Bladder microvascular endothelial cell (primary cell): ENCODE measurements at places on chromosomes 2 and 18. TPM values are rescaled to one million over a fixed set of nuclear protein-coding genes. Genes with fewer than 3 reads are reported as not detected.

TMEFF2 gene
- under 0.01 and 0.06 TPM in 2 replicates for total RNA-seq

KIAA1328 gene
- 2.8 and 5.9 TPM in 2 replicates for total RNA-seq

SERPINB11 gene
- not detected in 2 replicates for total RNA-seq

SLC35F5 gene
- total RNA-seq: 92.4 and 127 TPM in 2 replicates

CHRNG gene
- not detected in 2 replicates for total RNA-seq

GLI2 gene
- total RNA-seq: under 0.01 TPM in 1 of 2 replicates, not detected in the other

ASTL gene
- not detected in 2 replicates for total RNA-seq

SPRED2 gene
- total RNA-seq: 1.6 and 4.2 TPM in 2 replicates

GFPT1 gene
- 14.9 and 32.3 TPM in 2 replicates for total RNA-seq

MAB21L4 gene
- not detected in 2 replicates for total RNA-seq

CCDC85A gene
- total RNA-seq: 10.3 and 20.9 TPM in 2 replicates

MRPL30 gene
- 23.3 and 32.9 TPM in 2 replicates for total RNA-seq

ANKRD30BL gene
- under 0.01 TPM in 1 of 2 replicates, not detected in the other for total RNA-seq

ATOH8 gene
- 25.1 and 31.7 TPM in 2 replicates for total RNA-seq

SLC4A1AP gene
- total RNA-seq: 19.9 and 25.7 TPM in 2 replicates

INPP5D gene
- 15.9 and 37.7 TPM in 2 replicates for total RNA-seq

PLGLB2 gene
- 0.65 and 2.4 TPM in 2 replicates for total RNA-seq

MBOAT2 gene
- 11.0 and 20.0 TPM in 2 replicates for total RNA-seq

LYPD6B gene
- total RNA-seq: not detected in 2 replicates

HMSD gene
- not detected in 2 replicates for total RNA-seq

NHEJ1 gene
- 14.9 and 24.1 TPM in 2 replicates for total RNA-seq

SP9 gene
- total RNA-seq: not detected in 2 replicates

COLEC12 gene
- 0.49 and 61.7 TPM in 2 replicates for total RNA-seq

POTEI gene
- 0.16 and 0.63 TPM in 2 replicates for total RNA-seq

RAX gene
- not detected in 2 replicates for total RNA-seq

GALNT14 gene
- 0.13 and 0.32 TPM in 2 replicates for total RNA-seq

TFCP2L1 gene
- under 0.01 TPM in 1 of 2 replicates, not detected in the other for total RNA-seq

FBXO41 gene
- 0.16 and 0.19 TPM in 2 replicates for total RNA-seq

SCLY gene
- 18.5 and 23.3 TPM in 2 replicates for total RNA-seq

HNMT gene
- 2.3 and 4.4 TPM in 2 replicates for total RNA-seq

PLEK gene
- total RNA-seq: 0.06 and 0.16 TPM in 2 replicates

REG3G gene
- total RNA-seq: not detected in 2 replicates

MEIS1 gene
- 1.6 and 25.0 TPM in 2 replicates for total RNA-seq

DSG3 gene
- under 0.01 TPM in 2 replicates for total RNA-seq

TMEM169 gene
- under 0.01 and 0.50 TPM in 2 replicates for total RNA-seq

CXCR1 gene
- total RNA-seq: not detected in 2 replicates

MOB4 gene
- 19.3 and 34.2 TPM in 2 replicates for total RNA-seq

C1QL2 gene
- not detected in 2 replicates for total RNA-seq

FAM237A gene
- total RNA-seq: not detected in 2 replicates

DSC2 gene
- 0.13 and 0.49 TPM in 2 replicates for total RNA-seq

ADCYAP1 gene
- not detected in 2 replicates for total RNA-seq

NLRC4 gene
- not detected in 2 replicates for total RNA-seq
